ENCODE measurements at places on chromosomes 1 and 21.

GRCh38 chr1:60017508-60018205 lies 55.9 kb downstream of the C1orf87 start:
- DNase-seq, result no peak

DNA sequence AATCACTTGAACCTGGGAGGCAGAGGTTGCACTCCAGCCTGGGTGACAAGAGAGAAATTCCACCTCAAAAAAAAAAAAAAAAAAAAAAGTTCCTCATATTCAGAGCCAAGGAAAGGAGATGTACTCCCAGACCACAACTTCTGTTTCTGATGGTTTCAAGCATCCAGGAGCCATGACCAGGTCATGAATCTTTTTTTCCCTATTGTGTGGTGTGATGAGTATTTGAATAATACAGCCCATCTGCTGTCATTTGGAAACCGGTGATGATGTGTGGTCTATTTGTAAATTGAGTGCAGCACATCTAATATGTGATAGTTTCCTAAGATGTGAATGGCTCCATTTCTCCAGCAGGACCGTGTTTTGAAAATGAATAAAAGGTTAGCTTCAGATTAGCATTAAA lies 18.6 kb downstream of the PIK3CD start:
- DNase-seq, result no peak

- no peak for DNase-seq
Measured at GRCh38 chr1:166113031-166113430, 53.8 kb downstream of the FAM78B start.

GRCh38 chr21:44797775-44798174 lies 3.8 kb downstream of the UBE2G2 start:
- no peak for DNase-seq

DNA sequence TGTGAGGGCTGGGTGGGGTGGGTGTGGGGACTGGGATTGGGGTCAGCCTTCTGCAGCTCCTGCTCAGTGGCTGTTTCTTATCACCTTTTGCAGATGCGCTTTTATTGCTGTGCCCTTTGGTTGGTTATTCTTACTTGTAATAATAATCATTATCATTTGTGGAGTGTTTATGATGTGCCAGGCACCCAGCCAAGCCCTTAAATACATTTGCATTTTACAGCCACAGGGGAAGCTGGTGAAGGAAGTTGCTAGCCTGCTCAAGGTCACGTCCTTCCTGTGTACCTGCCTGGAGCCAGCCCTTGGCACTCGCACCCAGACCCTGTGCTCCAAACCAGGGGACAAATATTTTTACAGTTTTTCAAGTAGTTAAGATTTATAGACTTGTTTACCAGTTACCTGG lies 144.0 kb downstream of the PGBD5 start:
- DNase-seq, result no peak

- no peak for DNase-seq
Measured at GRCh38 chr1:181152892-181153633, 64.6 kb downstream of the IER5 start.

DNA sequence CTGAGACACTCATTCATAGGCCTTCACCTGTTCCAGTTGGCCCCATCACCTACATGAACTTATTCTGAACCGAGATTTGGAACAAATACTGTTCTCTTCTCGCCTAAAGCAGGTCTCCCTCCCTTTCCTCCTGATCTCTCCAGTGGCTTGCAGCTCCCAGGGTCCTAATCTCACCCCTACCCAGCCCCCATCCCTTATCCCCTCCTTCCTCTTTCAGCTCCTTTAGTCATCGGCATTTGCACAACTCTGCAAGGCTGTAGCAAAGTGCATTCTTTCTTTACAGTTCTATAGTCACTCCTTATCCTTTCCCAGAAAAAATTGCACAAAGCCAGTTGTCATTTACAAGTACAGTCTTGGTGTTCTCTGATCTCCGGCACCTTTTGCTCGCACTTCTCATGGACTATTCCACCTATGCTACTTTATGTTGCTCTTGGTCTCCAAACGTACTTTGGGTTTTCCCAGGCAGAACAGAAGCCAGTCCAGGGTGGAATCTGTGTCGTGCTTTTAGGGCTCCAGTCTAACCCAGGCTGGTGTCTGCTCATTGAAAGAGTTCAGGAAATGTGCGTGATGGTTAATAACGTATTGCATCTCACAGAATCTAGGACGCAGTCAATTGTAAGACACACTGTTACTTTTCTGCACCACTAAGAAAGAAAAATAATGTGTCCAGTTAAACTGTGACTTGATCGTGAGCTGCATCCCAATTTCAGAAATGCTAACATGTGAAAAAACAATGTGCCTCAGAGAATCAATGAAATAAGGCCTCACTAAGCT lies 965 bp downstream of the ABCA4 start:
- DNase-seq, result no peak

DNA sequence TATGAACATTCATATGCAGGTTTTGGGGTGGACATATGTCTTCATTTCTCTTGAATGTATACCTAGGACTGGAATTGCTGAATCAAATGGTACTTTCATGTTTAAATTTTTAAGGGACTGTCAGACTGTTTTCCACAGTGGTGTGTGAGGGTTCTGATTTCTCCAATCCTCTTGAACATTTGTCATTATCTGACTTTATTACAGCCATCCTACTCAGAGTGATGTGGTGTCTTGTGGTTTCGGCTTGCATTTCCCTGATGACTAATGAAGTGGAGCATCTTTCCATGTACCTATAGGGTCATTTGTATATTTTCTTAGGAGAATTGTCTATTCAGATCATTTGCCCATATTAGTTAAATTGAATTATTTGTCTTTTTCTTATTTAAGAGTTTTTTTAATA lies 35.4 kb upstream of the ZNF281 start:
- DNase-seq, result no peak

DNA sequence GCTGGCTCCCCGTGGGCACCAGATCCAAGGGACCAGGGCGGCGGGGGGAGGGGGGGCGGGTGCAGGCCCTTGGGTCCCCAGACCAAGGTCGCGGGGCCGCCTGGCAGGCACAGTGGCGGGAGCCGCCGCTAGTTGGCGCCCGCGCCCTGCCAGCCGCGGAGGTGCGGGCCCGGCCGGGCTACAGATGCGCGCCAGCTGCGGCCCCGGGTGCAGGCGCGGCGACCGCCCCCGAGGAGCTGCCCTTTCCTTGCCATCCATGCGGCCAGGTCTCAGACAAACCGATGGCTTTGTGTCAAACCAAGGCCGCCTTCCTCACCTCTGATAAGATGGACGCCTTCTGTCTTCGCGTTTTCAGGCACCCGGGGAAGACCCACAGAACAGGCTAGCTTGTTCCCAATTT lies 2.2 kb upstream of the RUNX3 start:
- DNase-seq, result peak; percentile 89

GRCh38 chr1:248802454-248802853 lies 23.3 kb downstream of the SH3BP5L start:
- no peak for DNase-seq

DNA sequence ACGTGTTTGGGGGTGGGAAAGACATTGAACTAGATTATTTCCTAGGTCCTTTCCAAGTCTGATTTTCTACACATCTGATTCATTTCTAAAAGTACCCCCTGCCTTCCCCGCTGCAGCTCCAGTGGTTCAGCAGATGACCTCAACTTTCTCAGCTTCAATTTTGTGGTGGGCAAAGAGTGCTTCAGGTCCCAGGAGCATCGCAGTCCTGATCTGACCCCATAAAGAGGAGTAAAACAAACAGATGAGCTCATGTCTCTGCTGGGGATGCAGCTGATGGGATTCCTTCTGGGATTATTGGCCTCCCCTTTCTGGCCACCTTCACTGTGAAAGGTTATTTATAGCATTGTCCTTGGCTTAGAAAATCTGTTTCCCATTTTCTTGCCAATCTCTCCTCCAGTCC lies 337.0 kb upstream of the PLXNA2 start:
- DNase-seq, result no peak

DNA sequence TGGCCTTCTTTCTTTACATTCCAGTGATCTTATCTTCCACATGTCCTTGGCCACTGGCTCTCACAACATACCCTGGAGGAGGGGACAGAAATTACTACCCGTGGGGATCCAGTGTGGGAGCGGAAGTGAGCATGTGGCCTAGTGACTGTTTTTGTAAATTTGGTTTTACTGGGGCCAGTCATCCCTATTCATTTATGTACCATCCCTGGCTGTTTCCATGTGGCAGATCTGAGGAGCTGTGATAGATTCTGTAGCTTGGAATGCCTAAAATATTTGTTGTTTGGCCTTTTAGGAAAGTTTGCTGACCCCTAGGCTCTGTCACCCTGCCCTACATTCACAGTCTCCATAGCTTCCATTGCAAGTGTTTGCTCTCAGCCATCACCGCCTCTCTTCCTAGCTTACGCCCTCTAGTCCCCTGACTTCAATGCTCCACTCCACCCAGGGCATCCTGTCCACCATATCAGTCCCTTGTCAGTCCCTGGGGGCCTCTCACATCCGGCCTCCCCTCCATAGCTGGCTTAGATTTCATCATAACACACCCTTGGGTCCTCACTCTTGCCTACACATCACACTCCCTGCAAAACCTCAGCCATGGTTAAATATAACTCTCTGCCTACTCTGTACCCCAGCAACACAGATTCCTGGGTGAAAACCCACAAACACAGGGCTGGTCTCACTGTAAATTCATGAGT lies 25.8 kb downstream of the DHCR24 start:
- no peak for DNase-seq

DNA sequence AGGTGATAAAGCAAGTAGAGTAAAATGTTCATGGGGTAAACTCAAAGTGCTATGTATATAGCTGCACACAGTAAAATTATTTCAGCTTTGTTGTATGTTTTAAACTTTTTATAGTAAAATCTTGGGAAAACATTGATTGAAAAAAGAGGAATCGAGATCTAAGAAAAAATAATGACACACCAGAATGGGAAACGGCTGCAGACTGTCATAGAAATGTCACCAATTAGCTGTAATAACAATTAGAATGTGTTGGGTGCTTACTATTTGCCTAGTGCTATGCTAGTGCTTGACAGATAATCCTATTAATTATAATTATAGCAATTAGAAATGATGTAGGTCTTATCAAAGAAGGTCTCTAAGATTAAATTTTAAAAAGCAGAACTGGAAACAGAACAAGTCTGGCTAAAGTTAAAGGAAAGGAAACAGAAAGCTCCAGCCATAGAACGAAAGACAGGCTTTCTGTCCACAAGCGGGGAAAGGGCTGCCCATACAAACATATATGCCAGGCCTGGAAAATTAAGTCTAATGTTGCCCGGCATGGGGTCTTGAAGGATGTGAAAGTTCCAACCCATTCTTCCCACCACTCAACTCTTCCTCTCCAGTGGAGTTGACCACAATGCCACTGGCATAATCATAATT lies 5.0 kb downstream of the PCNX2 start:
- DNase-seq, result no peak

- DNase-seq, result no peak
Measured at GRCh38 chr1:227895828-227896685, 51.7 kb downstream of the WNT9A start.

DNA sequence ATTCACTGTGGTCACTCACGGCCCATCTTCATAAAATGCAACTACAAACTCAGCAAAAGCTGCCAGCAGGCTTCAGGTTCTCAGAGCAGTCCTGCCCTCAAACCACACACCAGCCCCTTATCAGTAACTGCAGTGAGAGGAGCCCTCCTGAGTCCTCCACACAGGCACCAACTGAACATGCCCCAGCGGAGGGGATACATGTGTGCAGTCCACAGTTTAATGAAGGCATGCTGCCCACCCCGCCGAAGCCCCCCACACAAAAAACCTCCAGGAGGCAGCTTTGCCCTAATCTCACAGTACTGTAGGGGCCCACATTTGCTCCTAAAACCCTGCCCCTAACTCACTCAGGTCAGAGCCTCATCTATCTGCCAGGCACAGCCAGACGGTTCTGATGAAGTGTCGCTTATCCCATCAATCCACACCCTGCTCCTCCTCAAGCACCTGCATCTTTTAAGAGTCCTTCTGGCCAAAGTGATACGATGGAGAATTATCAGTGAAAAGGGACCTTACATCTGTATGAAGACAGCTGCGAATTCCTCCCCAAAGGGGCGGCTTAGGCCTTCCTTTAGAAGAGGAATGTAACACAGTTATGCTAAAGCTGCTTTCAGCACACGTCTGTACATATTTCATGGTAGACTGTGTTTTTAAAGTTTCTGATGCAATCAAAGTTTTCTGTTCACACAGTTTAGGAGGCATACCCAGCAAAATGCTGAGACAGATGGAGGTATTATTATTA lies 3.5 kb downstream of the ABCB10 start:
- no peak for DNase-seq

DNA sequence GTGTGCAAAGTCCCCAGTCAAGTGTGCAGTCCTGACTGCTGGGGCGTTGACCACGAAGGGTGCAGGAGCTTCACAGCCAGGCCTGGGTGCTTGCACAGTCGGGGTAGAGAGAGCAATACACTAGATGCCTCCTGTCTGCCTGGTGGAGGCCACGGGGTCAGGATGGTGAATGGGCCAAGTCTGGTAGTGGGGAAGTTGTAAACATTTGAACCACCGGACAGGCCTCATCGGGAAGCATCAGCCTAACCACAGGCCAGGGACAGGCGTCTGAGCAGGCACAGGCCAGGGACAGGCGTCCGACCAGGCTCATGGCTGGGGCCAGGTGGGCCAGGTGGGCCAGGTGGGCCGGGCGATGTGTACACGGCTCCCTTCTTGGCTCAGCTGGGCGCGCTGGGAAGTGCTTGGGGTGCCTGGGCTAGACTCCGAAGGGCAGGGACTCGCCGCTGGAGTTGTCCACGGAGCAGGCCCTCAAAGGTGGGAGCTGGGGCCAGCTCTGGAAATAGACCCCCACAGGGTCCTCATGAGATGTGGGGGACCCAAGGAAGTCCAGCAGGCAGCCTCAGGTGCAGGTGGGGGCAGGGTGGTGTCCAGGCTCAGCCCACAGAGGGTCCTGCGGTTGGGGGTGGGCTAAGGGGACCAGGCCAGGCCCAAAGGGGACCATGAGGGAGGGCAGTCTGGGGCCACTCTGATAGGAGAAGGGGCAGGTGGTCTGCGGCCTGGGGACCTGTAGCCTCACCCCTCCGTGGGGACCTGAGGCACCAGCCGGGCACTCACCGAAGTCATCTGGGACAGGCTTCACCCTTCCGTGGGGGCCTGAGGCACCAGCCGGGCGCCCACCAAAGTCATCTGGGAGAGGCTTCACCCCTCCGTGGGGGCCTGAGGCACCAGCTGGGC lies 15.0 kb downstream of the COL6A1 start:
- DNase-seq, result peak; percentile 28

DNA sequence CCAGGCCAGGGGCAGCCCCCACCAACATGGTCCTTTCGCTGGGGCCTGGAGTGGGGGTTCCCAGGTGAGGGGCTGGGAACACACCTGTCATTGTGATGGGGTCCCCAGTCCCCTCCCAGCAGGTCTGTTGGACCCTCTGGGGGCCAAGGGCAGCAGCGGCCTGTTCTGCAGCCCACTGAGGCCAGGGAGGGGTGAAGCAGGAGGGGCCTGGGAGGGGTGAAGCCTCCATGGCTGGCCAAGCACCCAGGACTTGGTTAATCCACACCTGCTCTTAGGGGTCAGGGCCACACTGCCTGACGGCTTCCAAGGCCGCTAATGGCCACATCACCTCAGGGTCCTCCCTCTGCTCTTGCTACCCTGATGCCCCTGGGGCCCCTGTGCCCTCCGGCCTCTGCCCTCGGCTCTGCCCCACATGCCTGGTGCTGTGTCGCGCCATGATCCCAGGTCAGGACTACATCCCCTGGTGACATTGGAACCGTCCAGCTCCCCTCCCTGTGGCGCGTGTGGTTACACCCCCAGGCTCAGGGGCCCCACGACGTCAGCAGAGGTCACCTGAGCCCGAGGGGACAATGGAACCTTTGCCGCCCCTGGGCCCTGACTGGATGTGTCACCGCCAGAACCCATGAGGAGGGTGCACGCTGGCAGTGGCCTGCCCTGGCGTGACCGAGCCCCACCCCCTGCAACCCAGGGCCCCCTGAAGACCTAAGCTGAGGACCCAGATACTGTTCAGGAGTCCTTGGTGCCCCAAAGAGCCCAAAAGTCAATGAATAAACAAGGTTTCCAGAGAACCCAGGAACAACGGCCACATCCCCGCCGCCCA lies 7.0 kb downstream of the TNFRSF18 start:
- no peak for DNase-seq

- DNase-seq, result no peak
Measured at GRCh38 chr1:87683196-87683956, 354.7 kb downstream of the LMO4 start.

Data from GM12892 (cell line).